ENCODE measurements at places on chromosomes 4 and X. TPM values are rescaled to one million over a fixed set of nuclear protein-coding genes. Genes with fewer than 3 reads are reported as not detected.

DNA sequence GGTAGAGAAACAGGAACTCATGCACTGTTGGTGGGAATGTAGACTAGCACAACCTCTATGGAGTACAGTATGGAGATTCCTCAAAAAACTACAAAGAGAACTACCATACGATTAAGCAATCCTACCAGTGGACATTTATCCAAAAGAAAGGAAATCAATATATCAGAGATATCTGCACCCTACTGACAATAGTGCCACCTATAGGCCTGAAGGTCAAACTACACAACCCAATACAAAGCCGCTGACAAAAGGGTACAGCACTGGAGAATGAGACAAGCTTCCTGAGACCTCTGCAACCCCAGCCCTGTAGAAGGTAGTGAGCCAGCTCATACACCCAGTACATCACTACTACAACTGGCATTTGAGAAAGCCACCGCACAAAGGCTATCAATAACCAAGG, 67.1 kb downstream of the CBR4 start:
- no peak for DNase-seq
- no peaks in the 10 kb centered on the region for H3K27me3 ChIP-seq
- H3K4me3 ChIP-seq = no peak overlapping the region
- no peaks in the 10 kb centered on the region for H3K36me3 ChIP-seq
- no peaks in the 10 kb centered on the region for H3K4me1 ChIP-seq
- H3K27ac ChIP-seq = no peak overlapping the region

- no peak overlapping the region for H3K4me3 ChIP-seq
- DNase-seq = no peak
- no peak overlapping the region for H3K27ac ChIP-seq
- H3K36me3 ChIP-seq = no peaks in the 10 kb centered on the region
- H3K4me1 ChIP-seq = no peaks in the 10 kb centered on the region
These were observed 90.1 kb upstream of the MAPK10 start for GRCh38 chr4:86449746-86450588.

DNA sequence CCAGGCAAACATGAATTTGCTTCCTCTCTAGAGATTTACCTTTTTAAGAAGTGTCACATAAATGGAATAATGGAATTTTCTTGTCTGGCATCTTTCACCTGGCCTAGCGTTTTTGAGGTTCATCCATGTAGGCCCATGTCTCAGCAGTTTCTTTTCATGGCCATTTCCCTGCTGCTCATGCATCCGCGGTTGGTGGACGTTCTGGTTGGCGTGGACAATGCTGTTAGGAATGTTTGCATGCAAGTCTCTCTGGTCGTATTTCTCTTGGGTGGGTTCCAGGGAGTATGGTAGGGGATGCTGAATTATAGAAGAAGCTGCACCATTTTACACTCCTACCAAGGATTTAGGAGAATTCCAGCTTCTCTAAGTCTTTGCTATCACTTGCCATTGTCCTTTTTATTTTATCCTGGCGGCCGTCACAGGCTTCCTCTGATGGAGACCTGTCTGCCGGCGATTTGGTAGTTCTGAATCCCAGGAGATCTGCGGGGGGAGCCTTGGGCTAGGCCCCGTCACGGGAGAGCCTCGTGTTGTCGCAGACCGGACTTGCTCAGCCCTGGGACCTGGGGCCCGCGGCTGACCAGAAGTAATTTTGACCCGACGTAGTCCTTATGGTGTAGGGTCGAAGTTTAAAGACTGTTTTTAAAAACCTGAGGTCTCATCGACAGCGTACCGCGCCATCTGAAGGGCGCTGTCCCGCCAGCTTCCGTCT, 56.9 kb upstream of the TADA2B start:
- DNase-seq = no peak
- H3K36me3 ChIP-seq = no peaks in the 10 kb centered on the region
- peak overlapping the region; percentile 97 for H3K27ac ChIP-seq

- DNase-seq = no peak
- no peak overlapping the region for H3K27ac ChIP-seq
- no peak overlapping the region for H3K4me3 ChIP-seq
These were observed 54.0 kb downstream of the DRD5 start for GRCh38 chr4:9835430-9835829.

The TRPC5OS gene
- total RNA-seq = not detected

The GC gene
- not detected for total RNA-seq

The PDLIM3 gene
- 81.9 TPM for total RNA-seq

- no peaks in the 10 kb centered on the region for H3K36me3 ChIP-seq
- H3K27ac ChIP-seq = no peak overlapping the region
- peaks cover 5% of the 10 kb centered on the region for H3K4me1 ChIP-seq
- no peak for DNase-seq
- no peak overlapping the region for H3K4me3 ChIP-seq
- H3K27me3 ChIP-seq = no peaks in the 10 kb centered on the region
These were observed 54.1 kb downstream of the RPS6KA3 start for GRCh38 chrX:20212486-20213089.

DNA sequence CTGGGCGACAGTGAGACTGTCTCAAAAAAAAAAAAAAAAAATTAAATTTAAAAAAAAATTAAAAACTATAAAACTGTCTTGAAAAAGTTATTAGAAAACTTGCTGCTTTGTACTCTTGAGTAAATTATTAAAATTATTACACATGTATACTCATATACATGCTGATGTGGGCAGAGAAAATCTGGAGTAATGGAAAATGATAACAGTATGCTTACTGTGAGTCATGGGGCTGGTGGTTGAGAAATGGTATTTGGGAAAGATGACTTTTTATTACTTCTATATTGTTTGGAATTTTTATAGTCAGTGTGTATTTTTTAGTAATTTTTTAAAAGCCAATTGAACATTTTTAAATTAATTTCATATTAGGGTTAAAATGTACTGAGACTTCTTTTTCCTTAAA, 7.5 kb downstream of the YY2 start:
- DNase-seq = no peak
- H3K4me3 ChIP-seq = no peak overlapping the region
- H3K27me3 ChIP-seq = no peaks in the 10 kb centered on the region

DNA sequence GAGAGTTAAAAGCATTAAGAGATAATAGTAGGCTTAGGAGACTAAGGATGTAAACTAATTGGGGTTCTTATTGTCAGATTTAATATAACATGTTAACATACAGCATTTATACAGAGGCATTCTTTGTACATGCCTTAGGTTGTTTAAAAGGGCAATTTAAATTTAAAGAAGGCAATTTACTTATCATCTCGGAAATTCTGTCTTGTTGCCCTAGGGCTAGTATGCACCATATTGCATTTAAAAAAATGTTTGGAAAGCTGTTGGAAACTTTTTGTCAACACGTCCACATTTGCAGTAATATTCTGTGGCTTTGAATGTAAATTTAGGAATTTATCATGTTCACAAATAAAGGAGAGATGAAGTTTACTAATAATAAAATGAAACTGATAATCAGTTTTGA, 25.5 kb downstream of the GALNT7 start:
- DNase-seq = no peak
- no peaks in the 10 kb centered on the region for H3K36me3 ChIP-seq
- peaks cover 40% of the 10 kb centered on the region for H3K4me1 ChIP-seq
- H3K27ac ChIP-seq = no peak overlapping the region
- no peaks in the 10 kb centered on the region for H3K27me3 ChIP-seq
- no peak overlapping the region for H3K4me3 ChIP-seq

The RNF128 gene
- 6.7 TPM for total RNA-seq

The TRIM61 gene
- total RNA-seq = not detected

DNA sequence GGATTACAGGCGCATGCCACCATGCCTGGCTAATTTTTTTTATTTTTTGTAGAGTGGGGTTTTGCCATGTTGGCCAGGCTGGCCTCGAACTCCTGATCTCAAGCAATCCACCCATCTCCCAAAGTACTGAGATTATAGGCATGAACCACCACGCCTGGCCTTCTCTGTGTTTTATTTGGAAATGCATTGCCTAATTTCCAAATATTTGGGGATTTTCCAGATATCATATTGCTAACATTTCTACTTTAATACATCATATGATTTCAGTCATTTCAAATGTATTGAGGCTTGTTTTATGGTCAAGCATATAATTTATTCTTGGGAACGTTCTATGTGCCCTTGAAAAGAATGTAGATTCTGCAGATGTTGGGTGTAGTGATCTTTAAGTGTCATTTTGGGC, 38.8 kb downstream of the FGF2 start:
- no peaks in the 10 kb centered on the region for H3K27me3 ChIP-seq
- H3K4me3 ChIP-seq = no peak overlapping the region
- no peak for DNase-seq
- H3K4me1 ChIP-seq = peaks cover 14% of the 10 kb centered on the region
- no peaks in the 10 kb centered on the region for H3K36me3 ChIP-seq
- H3K27ac ChIP-seq = no peak overlapping the region

- H3K4me3 ChIP-seq = no peak overlapping the region
- H3K27ac ChIP-seq = no peak overlapping the region
- H3K27me3 ChIP-seq = no peaks in the 10 kb centered on the region
- H3K36me3 ChIP-seq = no peaks in the 10 kb centered on the region
- DNase-seq = no peak
These were observed 37.6 kb downstream of the PGRMC2 start for GRCh38 chr4:128249787-128250668.

The HSD17B10 gene
- total RNA-seq = 37.8 TPM

DNA sequence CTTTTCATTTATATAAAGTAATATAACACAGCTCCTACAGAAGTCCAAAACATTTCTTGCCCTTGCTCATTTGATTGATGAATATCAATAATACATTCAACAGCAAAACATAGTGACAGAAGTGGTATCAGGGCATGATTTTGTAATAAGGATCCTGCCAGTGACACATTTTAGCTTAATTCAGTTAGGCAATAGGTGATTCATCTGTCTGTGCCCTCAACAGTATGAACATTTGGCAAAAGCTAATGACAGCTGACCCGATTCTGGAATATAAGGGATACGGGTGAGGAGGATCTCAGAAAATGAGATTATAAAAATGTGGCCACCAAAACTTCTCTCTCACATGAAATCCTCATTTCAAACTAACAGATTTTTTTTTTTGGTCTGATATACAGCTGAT, 294.0 kb downstream of the CAMK2D start:
- H3K36me3 ChIP-seq = no peaks in the 10 kb centered on the region
- no peak for DNase-seq
- H3K27me3 ChIP-seq = no peaks in the 10 kb centered on the region
- peak overlapping the region; percentile 84 for H3K27ac ChIP-seq
- no peak overlapping the region for H3K4me3 ChIP-seq

The EGF gene
- total RNA-seq = 1.00 TPM

DNA sequence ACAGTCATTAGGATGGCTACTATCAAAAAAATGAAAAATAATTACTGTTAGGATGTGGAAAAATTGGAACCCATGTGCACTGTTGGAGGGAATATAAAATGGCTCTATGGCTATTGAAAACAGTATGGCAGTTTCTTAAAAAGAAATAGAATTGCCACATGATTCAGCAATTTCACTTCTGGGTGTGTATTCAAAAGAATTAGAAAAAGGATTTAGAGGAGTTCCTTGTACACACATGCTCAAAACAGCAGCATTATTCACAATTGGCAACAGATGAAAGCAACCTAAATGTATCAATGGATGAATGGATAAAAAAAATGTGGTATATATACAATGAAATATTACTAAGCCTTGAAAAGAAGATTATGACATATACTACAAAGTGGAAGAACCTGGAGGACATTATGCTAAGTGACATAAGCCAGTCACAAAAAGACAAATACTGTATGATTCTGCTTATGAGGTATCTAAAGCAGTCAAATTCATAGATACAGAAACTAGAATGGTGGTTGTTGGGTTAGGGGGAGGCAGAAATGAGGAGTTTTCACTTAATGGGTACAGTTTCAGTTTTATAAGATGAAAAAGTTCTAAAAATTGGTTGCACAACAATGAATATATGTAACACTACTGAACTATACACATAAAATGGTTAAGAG, 123.2 kb downstream of the ELOVL6 start:
- DNase-seq = no peak
- peaks cover 5% of the 10 kb centered on the region for H3K4me1 ChIP-seq
- no peak overlapping the region for H3K27ac ChIP-seq
- H3K27me3 ChIP-seq = no peaks in the 10 kb centered on the region

- DNase-seq = peak; percentile 28
- H3K36me3 ChIP-seq = no peaks in the 10 kb centered on the region
- H3K27ac ChIP-seq = no peak overlapping the region
- H3K4me3 ChIP-seq = no peak overlapping the region
- no peaks in the 10 kb centered on the region for H3K27me3 ChIP-seq
- H3K4me1 ChIP-seq = no peaks in the 10 kb centered on the region
These were observed 12.3 kb downstream of the MSL3 start for GRCh38 chrX:11770320-11770719.

DNA sequence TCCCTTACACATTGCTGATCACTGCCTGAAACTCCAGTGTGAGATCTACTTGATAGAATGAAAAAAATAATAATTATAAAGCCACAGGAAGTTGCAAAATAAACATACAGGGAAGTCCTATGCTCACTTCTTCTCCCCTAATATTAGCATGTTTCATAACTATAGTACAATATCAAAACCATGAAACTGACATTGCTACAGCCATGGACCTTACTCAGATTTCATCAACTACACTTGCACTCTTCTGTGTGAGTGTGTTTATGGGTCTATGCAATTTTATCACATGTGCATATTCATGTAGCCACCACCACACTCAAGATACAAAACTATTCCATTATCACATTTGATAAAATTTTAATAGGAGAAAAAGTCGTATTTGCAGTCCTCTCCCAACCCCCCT, 57.3 kb downstream of the SPINK2 start:
- H3K4me1 ChIP-seq = no peaks in the 10 kb centered on the region
- H3K4me3 ChIP-seq = no peak overlapping the region
- no peaks in the 10 kb centered on the region for H3K36me3 ChIP-seq
- no peaks in the 10 kb centered on the region for H3K27me3 ChIP-seq

DNA sequence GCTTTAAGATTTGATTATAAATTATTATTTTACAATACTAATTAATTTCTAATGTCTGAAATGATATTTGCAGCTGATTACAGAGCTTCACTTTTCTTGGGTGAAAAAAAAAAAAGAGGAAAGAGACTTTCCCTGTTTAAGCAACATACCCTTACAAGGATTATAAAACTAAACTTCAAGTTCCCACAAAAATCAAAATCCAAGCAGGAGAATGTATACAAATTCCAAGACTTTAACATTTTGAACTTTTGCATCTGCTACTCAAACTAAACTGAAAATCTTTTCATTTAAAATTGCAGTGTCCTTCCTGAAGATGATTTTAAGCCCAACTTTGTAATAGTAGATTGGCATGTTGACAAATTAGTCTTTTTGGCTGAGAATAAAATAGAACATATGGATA, 742.4 kb upstream of the INTU start:
- no peaks in the 10 kb centered on the region for H3K27me3 ChIP-seq
- H3K4me3 ChIP-seq = no peak overlapping the region
- no peaks in the 10 kb centered on the region for H3K36me3 ChIP-seq
- DNase-seq = no peak
- no peaks in the 10 kb centered on the region for H3K4me1 ChIP-seq

The PPP1R2C gene
- total RNA-seq = not detected

All from transverse colon (tissue), 4 donors.